AG08396 (cell line): ENCODE measurements at places on chromosomes 11 and 22.
A peak's percentile ranks its signal among the peaks of the same experiment; 100 is the strongest.

DNA sequence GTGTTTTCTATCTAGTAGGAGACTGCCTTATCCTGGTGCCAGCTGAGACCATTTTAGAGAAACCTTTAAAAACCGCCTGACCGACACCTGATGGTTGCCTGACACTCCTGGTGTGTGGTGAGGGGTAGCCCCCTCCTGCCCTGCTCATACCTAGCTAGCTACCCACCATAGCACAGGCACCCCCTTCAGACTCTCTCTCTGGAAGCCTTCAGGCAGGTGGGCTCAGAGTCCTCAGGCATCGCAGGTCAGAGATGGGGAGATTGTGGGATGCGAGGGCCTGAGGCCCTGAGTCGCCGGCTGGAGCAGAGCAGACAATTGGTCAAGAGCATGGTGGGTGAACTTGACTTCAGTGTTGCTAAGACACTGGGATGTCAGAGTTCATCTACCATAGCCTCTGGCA is 424.6 kb downstream of the BRD1 start:
- DNase-seq, result no peak

DNA sequence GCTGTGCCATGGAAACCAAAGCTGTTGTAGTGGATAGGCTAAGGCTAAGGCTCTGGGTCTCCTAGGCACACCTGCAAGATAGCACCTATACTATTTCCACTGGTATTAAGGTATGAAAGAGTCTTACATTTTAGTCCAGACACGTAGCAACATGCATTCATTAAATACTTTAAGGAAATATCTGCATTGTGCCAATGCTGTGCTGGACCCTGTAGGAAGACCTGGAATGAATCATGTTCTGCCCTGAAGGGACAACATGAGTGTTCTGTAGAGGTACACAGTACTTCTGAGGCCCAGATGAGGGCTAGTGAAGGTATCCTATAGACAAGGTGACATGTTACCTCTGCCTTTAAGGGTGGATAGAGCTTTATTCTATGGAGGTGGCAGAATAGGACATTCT is 35.2 kb upstream of the RRM1 start:
- DNase-seq, result no peak

- DNase-seq, result no peak
These were observed 170.1 kb upstream of the B3GAT1 start for GRCh38 chr11:134581966-134582769.

- no peak for DNase-seq
These were observed 104.3 kb upstream of the LDLRAD3 start for GRCh38 chr11:35839368-35840161.

DNA sequence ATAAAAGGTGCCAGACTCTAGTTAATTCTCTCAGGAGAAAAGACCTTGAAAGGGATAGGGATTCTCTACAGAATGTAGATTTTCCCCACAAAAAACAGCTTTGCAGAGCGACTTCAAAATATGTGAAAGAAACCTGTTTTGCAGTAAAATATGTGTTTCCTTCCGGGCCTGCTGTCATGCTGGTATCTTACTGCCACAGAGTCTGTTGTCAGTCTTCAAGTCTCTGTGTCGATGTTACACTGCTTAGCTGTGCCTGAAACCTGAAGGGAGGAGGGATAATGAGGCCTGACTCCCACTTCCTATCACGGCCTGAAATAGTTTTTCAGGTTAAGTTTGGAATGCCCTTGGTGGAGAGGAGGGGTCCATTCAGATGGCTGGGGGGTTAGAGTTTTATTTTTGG is 1.7 kb upstream of the DGCR2 start:
- no peak for DNase-seq

DNA sequence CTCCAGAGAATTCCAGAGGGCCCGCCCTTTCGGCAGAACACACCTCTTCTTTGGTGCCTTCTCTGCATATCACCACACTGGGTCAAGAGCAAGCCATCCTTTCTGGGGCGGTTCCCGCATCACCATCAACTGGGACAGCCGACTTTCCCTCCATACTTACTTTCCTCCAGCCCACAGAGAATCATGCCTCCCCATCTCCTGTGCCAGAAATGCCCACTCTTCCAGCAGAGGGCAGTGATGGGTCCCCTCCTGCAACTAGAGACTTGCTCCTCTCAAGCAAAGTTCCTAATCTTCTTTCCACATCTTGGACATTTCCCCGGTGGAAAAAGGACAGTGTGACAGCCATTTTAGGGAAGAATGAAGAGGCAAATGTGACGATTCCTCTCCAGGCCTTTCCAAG is 157.7 kb downstream of the C11orf91 start:
- DNase-seq, result peak; percentile 73

- no peak for DNase-seq
These were observed 15.5 kb upstream of the RASD2 start for GRCh38 chr22:35524966-35525686.

- DNase-seq, result no peak
These were observed 2.0 kb downstream of the MYH9 start for GRCh38 chr22:36385491-36386350.

GRCh38 chr11:2211113-2211971 is 39.7 kb upstream of the TH start:
- DNase-seq, result peak; percentile 4

DNA sequence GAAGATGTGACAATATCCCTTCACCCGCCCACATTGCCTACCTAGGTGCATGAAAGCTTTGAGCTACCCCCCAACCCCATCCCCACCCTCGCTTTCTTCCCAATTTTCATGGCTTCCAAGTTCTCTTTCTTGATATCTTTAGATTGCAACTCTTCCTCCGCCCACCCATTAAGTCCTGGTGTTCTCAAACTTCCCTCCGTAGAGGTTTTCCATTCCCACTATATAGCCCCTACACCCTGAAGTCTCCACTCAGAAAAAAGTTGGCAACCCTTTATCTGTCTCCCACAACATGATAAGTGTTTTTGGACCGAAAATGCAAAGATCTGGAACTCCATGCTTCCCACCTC is 572 bp downstream of the ZNF70 start:
- DNase-seq, result no peak

DNA sequence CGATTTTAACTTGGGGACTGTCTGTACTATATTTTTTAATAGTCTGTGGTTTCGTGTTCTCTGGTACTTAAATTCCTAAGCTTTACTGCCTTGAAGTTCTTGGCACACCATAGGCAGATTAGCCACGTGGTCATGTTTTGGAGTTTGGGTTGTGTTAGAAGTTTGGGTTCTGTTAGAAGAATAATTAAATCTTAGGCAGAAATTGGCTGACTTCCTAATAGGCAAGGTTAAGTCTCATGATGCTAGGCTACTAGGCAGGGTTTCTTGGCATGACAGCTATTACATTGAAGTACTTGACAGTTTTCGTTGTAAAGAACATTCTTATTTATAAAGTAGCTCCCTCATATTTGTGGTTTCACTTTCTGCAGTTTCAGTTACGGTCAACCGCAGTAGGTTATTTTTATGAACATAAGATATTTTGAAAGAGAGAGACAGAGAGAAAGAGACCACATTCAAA is 30.0 kb upstream of the MMP7 start:
- peak; percentile 35 for DNase-seq

DNA sequence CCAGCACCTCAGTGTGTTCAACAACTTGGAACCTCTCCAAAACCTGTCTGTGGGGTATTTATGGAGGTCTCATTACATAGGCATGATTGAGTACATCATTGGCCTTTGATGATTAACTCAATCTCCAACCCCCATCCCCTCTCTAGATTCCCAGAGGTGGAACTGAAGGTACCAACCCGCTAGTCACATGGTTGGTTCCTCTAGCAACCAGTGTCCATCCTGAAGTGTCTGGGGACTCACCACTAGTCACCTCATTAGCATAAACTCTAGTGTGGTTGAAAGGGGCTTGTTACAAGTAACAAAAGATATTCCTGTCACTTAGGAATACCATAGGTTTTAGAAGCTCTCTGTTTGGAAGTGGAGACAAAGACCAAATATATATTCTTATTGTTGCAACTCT is 40.3 kb downstream of the SIK2 start:
- DNase-seq, result no peak

- DNase-seq, result no peak
These were observed 15.6 kb downstream of the GDPD5 start for GRCh38 chr11:75510004-75510722.

GRCh38 chr11:128690665-128691101 is 3.2 kb upstream of the FLI1 start:
- DNase-seq, result no peak

- DNase-seq, result no peak
These were observed 53.2 kb downstream of the FAM76B start for GRCh38 chr11:95736355-95736754.

- DNase-seq, result peak; percentile 54
These were observed 3.1 kb downstream of the ASRGL1 start for GRCh38 chr11:62340269-62340901.

DNA sequence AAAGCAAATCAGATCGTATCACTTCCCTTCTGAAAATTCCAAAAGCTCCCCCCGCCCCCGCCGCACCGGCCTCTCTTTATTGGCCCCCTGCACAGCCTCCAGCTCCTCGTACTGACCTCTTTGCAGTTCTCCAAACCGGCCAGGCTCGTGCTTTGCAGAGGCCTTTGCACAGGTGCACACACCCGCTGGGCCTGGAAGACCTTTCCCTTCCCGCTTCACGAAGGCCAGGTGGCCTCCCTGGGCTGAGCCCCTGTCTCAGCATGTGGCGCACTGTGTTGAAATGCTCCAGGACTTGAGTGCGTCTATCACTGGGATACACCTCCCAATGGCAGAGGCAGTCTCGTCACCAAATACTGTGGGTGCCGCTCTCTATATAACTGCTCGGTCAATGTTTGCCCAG is 13.2 kb upstream of the ADA2 start:
- DNase-seq, result no peak

GRCh38 chr22:42396621-42397331 is 35.4 kb downstream of the NFAM1 start:
- DNase-seq, result no peak

DNA sequence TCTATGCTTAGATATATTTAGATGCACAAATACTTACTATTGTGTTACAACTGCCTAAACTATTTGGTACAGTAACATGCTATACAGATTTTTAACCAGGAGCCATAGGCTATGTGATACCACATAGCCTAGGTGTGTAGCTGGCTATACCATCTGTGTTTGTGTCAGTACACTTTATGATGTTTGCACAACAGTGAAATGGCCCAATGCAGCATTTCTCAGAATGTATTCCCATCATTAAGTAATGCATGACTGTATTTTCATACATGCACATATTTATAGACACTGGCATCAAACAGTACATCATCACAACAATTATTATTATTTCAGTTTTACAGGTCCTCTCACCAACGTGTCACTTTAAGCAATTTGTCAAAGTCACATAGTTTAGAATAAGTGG is 979.5 kb upstream of the TENM4 start:
- DNase-seq, result no peak

GRCh38 chr11:67163006-67163405 is 43.9 kb downstream of the KDM2A start:
- no peak for DNase-seq

GRCh38 chr11:41779401-41779960 is 320.0 kb upstream of the LRRC4C start:
- DNase-seq, result no peak

DNA sequence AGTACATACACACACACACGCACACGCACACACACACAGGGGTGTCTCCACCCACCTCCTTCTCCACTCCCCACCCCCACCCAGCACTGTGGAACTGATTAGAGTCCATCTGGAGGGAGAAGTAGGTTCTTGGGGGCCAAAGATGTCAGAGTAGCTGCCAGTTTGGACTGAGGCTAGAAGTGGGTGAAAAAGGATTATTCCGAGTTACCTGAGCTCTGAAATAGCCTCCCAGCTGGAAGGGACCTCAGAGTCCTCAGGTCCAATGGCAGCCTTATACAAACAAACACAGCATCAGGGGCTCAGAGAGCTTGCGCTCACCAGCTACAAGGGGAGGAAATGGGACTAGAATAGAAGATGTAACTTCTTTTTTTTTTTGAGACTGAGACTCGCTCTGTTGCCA is 20.8 kb downstream of the IL10RA start:
- DNase-seq, result no peak

DNA sequence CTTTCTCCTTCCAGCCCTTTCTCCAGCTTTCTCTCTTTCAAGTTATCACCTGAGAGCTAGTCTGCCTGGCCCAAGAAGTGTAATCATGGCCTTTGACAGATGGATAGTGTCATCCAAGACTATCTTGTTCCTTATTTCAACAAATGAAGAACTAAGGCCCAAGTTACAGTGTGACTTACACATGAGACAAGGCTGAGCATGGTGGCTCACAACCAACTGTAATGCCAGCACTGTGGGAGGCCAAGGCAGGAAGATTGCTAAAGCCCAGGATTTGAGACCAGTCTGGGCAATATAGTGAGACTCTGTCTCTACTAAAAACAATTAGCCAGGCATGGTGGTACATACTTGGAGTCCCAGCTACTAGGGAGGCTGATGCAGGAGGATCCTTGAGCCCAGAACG is 3.7 kb upstream of the RANGAP1 start:
- DNase-seq, result no peak

- no peak for DNase-seq
These were observed 462.9 kb downstream of the TBC1D22A start for GRCh38 chr22:47225080-47225930.

GRCh38 chr11:134786636-134787035 is 374.6 kb upstream of the B3GAT1 start:
- no peak for DNase-seq

DNA sequence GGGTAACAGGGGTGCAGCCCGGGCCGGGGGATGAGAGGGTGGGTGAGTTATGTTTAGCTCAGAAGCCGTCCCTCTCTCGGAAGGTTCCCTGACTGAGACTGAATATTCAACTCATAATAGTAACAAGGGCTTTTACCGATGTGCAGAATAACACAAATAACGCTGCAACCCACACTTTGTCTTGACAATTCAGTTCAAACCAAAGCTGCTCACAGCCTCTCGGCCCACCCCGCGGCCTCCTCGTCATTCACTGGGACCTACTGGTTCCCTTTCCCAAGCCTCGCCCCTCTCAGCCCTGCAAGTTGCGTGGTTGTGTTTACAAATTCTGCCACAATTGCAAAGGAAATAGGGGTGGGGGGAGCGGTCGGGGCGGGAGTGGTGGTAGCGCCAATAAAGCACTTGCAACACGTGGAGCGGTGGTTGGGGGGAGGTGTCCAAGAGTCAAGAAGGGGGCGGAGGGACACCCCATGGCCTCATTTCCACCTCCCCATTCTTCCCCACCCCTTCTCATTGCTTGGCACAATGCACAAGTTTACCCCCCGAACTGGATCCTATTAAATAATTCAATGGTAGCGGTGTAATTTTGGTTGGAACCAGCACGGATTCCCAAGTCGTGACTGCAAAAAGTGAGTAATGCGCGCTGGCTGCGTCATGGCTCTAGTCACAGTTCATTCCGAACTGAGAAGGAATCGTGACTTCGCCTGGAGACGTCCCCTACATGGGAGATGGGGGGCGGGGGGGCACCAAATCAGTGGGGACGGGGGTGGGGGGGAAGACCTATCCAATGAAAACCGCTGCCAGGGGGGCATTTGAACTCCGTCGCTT is 102.0 kb upstream of the HSD17B12 start:
- peak; percentile 78 for DNase-seq

- DNase-seq, result no peak
These were observed 113.5 kb downstream of the ARHGAP20 start for GRCh38 chr11:110598725-110599124.

GRCh38 chr11:47565340-47566148 is at the start of gene PTPMT1:
Gene PTPMT1, plus strand, starts transcription at chr11:47565599. Its CDS starts 24 bp downstream, at chr11:47565623.
- peak; percentile 90 for DNase-seq
